ENCODE measurements at places on chromosomes 4 and X.
A peak's percentile ranks its signal among the peaks of the same experiment; 100 is the strongest.

DNA sequence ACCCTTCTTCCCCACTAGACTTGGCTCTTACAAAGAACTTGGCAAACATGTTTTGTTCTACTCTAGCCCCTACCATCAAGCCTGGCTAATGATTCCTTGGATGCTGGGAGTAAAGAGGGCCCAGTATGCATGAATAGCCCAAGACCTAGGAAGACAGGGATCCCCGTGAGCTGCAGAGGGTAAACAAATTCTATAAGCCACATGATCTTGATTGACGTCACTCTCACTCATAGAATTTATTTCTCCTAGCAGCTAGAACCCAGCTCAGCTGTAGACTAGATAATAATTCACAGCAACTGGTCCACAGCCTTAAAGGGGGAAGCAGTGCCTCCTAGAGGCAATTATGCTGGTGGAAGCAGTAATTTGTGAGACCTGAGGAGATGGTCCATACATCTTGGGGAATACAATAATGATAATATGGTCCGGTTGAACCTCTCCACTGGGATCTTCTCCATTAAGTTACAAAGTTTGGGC is 16.1 kb upstream of the USO1 start:
- no peak for DNase-seq

- peak; percentile 32 for DNase-seq
Observed at GRCh38 chr4:13541176-13541604, 3.1 kb downstream of the NKX3-2 start.

DNA sequence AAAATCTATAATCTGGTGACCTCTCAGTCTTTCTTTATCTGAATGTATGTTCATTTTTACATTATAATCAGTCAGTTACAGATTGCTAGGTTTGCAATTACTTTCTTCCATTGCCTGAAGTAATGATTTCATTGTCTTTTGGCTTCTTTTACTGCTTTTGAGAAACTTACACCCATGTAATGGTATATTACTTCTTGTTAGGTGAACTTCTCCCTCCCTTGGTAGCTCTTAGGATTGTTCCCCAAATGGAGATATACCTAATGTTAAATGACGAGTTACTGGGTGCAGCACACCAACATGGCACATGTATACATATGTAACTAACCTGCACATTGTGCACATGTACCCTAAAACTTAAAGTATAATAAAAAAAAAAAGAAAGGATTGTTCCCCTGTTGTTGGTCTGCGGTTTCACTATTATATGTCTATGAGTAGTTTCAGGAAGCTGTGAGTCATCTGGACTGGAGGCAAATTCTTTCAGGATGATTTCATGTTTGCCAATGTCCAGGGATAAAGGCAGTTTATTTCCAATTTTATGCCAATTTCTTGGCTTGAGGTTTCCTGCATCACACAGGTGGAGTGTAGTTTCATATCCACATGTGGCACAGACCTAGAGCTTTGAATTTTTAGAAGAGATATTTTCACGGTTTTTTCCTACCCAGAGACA is 21.8 kb downstream of the SPANXC start:
- DNase-seq: no peak

- no peak for DNase-seq
Observed at GRCh38 chr4:125091101-125091500, 223.7 kb upstream of the FAT4 start.

DNA sequence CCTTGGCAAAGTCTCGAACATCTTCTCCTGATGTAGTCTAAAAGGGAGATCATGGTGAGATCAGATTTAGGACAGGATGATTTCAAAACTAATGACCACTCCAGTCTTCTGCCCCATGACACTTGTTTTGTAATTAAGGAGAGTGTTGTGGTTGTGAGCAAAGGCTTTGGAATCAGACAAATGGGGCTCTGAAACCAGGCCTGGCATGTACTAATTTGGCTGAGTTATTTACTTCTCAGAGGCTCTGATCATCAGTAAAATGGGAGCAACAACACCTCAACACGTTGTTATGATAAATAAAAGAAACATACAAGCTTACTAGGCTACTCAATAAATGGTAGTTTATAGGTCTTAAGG is 106.9 kb upstream of the FTHL17 start:
- no peak for DNase-seq

GRCh38 chrX:153871946-153872878 is 13.8 kb downstream of the L1CAM start:
- DNase-seq: no peak

DNA sequence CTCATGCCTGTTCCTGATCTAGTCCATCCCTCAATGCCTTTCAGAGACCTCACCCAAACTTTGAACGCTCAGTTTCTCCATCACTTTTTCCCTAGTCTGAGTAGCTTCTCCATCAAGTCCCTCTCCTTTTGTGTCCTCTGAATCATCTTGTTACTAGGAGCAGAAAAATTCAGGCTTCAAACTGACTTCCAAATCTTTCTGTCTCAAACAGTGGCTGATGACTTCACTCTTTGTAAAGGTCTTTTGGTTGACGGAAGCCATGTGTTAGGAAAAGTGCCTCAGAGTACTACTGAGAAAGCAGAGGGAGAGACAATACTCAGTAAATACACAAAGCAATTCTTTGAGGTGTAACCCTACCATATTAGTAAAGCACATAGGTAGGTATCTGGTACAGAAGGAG is 65.7 kb upstream of the CAMK2D start:
- no peak for DNase-seq

- peak; percentile 59 for DNase-seq
Observed at GRCh38 chr4:121462660-121463261, 81.9 kb upstream of the QRFPR start.

- no peak for DNase-seq
Observed at GRCh38 chrX:112967903-112968302, 127.3 kb upstream of the AMOT start.

- no peak for DNase-seq
Observed at GRCh38 chr4:40812386-40812785, 62.6 kb downstream of the NSUN7 start.
